Immature natural killer cell (primary cell): ENCODE measurements at places on chromosomes 5 and 9. TPM values are rescaled to one million over a fixed set of nuclear protein-coding genes. Genes with fewer than 3 reads are reported as not detected.

- no peak for DNase-seq
These were observed 72.8 kb downstream of the SHB start for GRCh38 chr9:37995961-37996818.

The FBLL1 gene
- not detected for polyA plus RNA-seq

The NPR3 gene
- 0.04 TPM for polyA plus RNA-seq

- DNase-seq: no peak
These were observed 21.1 kb downstream of the AP3B1 start for GRCh38 chr5:78273436-78273835.

The FOXD4 gene
- polyA plus RNA-seq: not detected

DNA sequence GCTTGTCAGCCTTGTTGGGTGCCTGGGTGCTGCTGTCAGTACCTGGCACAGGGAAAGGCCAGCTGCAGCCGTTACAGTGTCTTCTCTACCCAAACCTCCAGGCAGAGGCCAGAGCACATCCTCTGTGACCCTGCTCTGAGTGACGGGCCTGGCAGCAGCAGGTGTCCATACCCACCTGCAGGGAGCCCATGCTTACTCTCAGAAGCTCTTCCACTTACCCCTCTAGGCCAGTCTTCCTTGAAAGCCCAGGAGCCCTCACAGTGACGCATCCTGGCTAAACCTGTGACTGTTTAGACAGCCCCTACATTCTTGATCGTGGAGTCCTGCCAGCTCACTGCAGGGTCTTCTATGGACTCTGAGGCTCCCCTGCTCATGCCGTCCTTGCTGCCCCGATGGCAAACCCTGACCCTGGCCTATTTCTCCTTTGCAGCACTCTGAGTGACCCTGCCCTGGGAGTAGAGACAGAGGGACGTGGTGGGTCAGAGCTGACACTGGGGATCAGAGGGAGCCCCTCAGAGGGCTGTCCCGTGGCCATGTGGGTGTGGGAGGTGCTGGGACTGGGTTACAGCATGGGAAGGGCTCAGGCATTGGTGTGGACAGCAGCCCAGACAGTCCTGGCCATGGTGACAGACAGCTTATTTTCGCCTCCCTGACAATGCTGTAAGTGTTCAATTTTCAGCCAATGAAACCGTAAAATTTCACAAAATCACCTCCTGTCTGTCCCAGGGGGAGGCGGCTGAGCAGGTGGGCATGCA, 67.6 kb upstream of the RNF130 start:
- DNase-seq: no peak

DNA sequence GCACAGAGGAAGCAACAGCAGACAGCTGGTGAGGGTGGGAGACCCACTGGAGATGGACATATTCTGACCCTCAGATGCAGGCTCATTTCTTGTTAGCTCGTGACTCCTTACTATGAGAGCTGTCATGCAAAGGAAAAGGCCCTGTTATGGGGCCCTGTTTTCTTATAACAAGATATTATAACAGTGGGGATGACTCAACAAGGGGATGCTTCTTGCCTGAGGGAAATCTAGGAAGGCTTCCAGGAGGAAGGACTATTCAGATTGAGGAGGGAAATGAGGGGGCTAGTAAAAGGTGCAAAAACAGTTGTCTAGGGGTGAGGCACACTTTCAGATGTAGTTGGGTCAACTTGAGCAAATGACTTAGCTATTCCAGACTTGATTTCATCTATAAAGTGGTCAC, 83.0 kb downstream of the DAB2IP start:
- no peak for DNase-seq

- no peak for DNase-seq
These were observed 337.1 kb downstream of the GADD45G start for GRCh38 chr9:89941875-89942274.

The ANKRD18A gene
- polyA plus RNA-seq: not detected

GRCh38 chr5:117082977-117083376, 508.4 kb upstream of the SEMA6A start:
- no peak for DNase-seq

- no peak for DNase-seq
These were observed 47.9 kb upstream of the FKTN start for GRCh38 chr9:105510024-105510423.

- no peak for DNase-seq
These were observed 335.8 kb downstream of the IRX2 start for GRCh38 chr5:2415678-2416077.

The HARS2 gene
- 27.0 TPM for polyA plus RNA-seq
